Common myeloid progenitor, CD34-positive (primary cell): ENCODE measurements at places on chromosomes 6 and 20.

GRCh38 chr20:32079655-32080109 lies 27.6 kb downstream of the HCK start:
- DNase-seq, result no peak

DNA sequence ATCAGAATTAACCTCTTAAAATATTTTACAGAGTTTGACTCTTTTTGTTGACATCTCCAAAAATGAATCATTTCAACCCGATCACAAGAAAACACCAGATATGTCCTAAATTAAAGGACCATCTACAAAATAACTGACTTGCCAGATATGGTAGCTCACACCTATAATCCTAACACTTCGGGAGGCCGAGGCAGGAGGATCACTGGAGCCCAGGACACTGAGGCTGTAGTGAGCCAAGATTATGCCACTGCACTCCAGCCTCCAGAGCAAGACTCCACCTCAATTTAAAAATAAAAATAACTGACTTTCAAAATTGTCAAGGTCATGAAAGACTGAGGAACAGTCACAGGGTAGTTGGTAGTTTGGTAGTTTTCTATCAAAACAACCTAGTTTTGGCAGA lies 34.9 kb downstream of the DCDC2 start:
- no peak for DNase-seq

- no peak for DNase-seq
These were observed 280.7 kb upstream of the NT5E start for GRCh38 chr6:85169189-85169588.

DNA sequence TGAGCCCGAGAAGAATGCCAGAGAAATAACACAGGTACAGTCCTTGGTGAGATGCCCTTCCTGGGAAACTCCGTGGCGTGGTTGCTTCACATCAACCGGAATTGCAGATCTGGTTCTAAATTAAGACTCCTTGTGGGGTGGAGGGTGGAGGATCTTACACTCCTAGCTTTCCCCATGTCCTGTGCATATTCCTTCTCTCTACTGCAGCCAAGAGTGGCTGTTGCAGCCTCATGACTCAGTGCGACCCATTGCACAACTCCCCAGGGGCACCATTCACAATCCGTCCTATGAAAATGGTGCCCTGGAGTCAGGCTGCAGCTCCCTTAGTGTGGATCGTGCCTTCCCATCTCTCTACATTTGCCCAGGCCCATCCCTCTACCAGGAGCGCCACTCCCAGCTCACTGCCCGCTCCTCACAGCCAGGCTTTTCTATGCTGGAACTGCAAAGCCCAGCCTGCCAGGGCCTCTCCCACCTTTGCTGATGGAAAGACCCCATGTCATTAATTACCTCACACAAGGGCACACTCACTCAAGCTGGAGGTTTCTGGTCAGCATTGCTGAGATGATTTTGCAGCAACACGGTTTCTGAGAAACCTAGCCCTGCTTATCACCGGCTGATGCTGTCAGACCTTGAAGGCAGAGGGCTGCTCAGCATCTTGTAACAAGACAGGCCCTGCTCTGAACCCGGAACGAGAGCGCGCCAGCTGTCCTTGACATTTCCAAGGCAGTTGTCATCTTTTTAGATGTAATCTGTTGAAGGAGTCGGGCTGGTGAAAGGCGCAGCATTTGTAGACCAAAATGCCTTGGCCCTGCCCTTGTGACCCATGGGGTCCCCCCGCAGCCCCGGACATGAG lies 39.7 kb downstream of the SIRPA start:
- no peak for DNase-seq

DNA sequence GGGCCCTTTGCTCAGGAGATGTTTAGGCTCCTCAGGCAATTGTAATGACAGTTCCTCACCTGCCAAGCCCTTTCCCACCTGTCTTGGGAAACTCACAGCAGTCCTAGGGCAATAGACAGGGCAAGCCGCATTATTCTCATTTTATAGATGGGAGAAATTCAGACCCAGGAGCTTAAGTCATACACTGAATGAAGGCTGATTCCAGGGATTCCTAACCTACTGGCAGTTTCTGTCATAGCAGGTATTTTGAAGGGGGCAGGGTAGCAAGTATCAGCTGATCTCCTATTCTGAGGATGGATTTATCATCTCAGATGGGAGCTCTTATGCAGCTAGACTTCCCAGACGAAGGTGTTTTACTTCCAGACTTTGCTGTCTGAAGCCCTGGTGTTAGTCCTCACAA lies 61.4 kb upstream of the MYL9 start:
- no peak for DNase-seq
